Kidney tubule cell (primary cell): ENCODE measurements at places on chromosomes 5 and 9.

DNA sequence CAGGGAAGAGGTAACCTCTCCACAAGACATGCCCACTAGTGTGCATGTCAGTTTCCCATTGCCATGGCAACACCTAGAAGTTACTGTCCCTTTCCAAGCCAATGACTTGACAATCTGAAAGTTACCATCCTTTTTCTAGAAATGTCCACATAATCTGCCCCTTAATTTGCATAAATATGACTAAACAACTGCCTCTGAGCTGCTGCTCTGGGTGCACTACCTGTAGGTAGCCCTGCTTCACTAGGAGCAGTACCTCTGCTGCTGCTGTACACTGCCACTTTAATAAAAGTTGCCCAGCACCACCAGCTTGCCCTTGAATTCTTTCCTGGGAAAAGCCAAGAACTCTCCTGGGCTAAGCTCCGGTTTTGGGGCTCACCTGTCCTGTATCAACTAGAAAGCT is 392.4 kb downstream of the NTRK2 start:
- no peak for DNase-seq

DNA sequence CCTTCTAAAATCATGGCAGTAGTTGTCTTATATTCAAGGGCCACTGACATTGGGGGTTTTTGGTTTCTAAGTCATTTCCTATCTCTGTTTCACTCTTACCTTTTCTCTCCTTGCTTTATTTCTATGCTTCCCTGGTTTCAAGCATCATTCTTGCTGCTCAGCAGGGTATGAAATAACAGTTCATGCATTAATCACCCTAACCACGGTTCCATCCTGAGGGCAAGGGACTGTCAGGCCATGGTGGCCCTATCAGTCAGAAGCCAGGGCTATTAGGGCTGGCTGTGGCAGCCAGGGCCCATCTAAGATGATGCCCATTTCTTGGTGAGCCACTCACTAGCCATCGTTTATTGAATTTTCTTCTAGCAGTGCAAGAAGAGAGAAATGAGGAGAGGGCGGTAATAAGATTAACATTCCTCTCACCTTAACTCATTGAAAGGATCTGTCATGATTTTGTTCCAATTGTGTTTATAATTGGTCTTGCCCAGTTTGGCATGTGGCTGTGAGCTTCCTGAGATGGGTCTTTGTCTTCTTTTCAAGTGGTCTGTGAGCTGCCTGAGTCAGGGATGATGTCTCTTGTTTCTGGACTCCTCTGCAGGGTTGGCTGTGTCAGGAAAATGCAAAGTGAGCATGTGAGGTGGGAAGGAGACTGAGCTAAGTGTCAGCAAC is 45.2 kb downstream of the CYSTM1 start:
- DNase-seq: peak; percentile 96

- no peak for DNase-seq
Observed at GRCh38 chr5:111502956-111503355, 9.4 kb downstream of the STARD4 start.

- no peak for DNase-seq
Observed at GRCh38 chr9:761793-762560, 79.5 kb upstream of the DMRT1 start.

GRCh38 chr5:175377816-175378215 is 66.2 kb downstream of the DRD1 start:
- DNase-seq: no peak

DNA sequence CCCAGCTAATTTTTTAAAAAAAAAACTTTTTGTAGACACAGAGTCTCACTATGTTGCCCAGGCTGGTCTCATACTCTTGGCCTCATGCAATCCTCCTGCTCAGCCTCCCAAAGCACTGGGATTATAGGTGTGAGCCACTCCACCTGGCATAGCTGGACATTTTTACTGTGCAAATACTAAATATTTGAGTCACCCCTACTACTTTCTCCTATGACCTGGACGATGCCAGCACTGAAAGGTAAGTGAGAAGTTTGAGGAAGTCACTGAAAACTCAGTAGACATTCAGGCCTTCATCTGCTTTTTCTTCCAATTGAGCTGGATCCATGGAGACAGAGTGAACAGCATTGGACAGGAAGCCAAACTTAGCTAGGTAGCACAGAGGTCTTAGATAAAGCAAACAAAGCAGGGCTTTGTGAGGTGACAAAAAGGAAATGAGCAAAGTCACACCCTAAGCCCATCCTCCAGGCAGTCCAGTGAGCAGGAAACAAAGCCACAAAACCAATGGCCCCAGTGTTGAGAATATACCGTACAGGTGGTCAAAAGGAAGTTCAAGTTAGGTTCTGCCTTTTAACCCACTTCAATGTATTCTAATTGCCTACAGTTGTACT is 192.6 kb upstream of the RASA1 start:
- peak; percentile 76 for DNase-seq

DNA sequence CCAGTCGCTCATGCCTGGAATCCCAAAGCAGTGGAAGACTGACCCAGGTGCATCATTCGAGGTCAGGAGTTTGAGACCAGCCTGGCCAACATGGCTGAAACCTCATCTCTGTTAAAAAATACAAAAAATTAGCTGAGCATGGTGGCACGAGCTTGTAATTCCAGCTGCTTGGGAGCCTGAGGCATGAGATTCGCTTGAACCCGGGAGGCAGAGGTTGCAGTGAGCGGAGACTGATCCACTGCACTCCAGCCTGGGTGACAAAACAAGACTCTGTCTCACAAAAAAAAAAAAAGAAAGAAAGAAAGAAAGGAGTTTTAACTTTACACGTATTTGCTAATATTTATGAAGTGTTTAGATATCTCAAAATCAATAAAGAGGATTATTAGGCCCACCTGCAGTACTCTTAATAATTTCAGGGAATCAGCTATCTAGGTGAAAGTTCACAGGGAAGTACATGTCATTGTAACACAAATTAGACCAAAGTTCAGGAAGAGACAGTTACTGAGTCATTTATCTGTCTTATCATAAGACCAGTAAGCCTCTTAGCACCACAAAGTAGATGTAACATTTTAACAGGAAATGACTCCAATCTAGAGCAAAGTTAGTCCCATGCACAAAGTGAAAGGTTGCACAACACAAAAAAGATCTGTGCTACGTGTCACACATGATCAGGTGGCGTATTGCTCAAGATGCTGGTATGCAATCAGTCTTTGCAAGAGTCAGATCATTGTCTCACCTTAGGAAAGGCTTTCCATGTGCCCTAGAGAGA is 34.1 kb upstream of the PLIN2 start:
- DNase-seq: peak; percentile 100

DNA sequence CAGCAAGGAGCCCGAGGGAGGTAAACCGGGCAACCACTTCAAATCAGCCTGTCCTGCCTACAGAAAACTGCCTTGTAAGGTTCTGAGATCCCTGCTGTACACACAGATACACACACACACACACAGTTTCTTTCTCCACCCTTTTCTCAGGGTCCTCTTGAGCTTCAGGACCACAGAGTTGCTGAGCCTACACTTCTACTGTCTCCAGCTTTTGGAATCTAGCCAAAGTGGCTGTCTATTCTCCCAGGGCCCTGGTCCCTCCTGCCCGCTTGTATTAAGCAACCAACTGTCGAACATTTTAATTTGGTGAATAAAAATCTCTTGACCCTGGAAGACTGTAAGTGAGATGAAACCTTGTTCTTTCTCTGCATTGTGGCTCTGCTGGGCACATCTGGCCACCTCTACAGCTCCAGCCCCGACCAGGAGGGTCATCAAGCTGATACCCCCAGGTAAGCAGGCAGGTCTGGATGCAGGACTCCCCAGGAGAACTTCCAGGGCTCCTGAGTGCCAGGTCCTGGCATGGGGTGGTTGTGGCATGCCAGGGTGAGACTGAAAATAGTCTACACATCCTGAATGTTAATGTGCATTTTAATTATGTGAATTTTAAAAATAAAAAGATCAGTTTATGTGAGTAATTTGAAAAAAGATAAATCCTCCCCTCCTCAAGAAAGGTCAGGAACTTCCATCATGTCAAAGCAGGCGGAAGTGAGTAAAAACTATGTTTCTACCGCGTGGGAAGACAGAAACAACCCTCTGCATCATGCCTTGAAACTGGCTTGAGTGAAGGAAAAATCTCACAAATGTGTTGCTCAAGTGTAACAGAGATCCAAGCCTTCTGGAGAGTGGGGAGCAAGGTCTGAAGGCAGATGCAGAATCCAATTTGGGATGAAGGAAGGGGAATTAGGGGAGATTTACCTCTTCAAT is 15.0 kb upstream of the S1PR3 start:
- DNase-seq: no peak

DNA sequence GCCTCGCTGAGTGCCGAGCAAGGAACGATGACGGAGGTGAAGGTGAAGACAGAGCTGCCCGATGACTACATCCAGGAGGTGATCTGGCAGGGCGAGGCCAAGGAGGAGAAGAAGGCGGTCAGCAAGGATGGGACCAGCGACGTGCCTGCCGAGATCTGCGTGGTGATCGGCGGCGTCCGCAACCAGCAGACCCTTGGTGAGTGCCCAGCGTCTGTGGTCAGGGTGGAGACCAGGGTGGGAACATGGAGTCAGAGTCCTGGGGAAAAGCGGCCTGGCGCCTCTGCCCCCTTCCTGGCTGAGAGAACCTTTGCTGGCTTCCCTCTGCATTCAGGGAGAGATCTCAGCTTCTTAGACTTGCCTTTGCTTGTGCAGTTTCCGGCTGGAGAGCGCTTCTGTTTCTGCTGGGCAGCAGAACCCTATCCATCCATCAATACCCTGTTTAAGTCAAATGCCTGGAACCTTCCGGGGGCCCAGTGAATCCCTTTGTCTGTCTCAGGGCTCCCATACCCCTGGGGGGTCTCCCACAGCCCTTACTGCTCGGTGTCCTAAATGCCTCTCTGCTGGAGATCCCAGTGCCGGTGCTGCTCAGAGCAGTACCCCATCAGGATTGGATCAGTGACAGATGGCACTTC is 89.6 kb downstream of the AMBP start:
- no peak for DNase-seq

DNA sequence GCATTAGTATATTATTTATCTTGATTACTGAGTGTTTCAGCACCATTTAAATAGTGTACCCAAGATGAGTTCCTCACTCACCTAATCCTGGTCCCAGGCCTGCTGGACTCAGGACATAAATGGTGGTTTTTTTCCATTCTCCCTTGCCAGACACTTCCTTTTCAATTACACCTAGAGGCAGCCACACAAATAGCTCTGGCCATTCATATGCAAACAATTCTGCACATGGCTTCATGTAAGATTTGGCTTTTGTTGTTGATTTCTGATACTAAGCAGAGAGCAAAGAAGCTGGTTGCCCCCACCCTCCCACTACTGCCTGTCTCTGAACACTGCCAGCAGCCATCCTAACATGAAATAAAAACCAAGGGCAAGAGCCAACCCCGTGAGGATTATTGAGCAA is 180.4 kb downstream of the SEMA5A start:
- DNase-seq: no peak

GRCh38 chr9:136437839-136438547 is 1.7 kb downstream of the INPP5E start:
- DNase-seq: no peak

- peak; percentile 4 for DNase-seq
Observed at GRCh38 chr5:175753536-175754402, 95.9 kb downstream of the HRH2 start.

GRCh38 chr9:113808391-113809358 is 67.4 kb upstream of the ZNF618 start:
- DNase-seq: peak; percentile 70

DNA sequence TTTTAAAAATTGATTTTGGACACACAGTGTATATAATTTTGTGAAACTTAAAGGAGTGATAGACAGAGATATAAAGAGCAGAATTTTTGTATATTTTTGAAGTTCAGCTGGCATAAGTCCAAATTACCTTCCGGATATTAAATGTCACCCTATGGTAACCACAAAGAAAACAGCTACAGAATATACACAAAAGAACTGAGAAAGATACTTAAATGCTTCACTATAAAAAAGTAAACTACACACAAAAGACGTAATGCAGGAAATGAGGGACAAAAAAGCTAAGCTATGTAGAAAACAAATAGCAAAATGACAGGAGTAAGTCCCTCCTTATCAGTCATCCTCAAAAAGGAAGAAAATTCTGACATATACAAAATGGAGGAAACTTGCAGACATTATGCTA is 29.4 kb downstream of the HACD4 start:
- DNase-seq: no peak

DNA sequence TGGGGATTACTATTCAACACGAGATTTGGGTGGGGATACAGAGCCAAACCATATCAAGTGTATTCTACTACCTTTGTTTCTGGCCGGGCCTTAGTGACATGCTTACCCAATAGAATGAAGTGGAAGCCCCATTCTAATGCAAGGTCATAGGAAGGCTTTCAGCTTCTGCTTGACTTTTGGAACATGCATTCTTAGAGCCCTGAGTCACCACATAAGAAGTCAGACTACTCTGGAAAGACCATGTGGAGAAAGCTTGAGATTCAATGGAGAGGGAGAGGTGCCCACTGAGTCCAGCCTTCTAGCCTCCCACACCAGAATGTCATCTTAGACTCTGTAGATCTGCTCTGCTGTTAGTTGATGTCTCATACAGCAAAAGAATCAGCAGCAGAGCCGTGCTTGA is 155.7 kb upstream of the FBN2 start:
- no peak for DNase-seq

GRCh38 chr5:51053361-51053760 is 329.9 kb upstream of the ISL1 start:
- DNase-seq: no peak

DNA sequence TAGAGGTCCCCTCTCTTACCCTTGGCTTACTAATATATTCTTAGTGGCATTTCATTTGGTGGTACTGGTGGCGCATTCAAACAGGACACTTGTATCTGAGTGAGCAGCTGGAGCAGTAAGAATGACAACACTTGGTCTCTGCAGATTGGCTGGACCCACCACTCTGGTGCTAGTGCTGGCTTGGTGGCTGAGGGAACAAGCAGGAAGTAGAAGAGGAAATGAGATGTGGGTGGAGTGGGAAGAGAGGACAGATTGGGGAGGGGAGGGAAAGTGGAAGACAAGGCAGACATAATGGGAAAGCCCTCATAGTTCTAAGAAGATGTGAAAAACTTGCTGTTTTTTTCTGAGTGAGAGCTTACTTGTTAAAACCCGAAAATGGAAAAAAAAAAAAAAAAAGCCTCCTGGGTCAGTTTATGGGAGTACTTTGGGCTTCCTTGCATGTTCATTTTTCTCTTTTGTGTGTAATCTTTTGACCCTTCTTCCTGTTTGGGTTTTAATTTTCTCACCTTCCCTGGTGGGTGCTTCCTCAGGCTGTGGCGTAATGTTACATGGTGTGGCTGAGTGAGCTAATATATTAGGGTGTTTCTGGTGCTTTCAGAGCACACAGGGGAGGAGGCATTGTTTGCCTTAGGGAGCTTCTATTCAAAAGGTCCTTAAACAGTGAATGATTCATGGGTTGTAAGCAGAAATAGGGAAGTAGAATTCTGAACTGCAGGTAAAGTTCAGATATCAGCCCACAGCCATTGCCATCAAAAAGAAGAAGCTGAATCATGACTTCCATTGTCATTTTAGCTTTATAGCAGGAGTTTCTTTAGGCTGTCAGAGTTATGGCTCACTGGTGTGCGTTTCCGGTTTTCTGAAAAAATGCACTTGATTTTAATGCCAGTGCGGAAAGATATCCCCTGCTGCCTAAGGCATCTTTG is 52.3 kb downstream of the TLE4 start:
- DNase-seq: peak; percentile 66
